ENCODE measurements at places on chromosomes 5 and 9.

DNA sequence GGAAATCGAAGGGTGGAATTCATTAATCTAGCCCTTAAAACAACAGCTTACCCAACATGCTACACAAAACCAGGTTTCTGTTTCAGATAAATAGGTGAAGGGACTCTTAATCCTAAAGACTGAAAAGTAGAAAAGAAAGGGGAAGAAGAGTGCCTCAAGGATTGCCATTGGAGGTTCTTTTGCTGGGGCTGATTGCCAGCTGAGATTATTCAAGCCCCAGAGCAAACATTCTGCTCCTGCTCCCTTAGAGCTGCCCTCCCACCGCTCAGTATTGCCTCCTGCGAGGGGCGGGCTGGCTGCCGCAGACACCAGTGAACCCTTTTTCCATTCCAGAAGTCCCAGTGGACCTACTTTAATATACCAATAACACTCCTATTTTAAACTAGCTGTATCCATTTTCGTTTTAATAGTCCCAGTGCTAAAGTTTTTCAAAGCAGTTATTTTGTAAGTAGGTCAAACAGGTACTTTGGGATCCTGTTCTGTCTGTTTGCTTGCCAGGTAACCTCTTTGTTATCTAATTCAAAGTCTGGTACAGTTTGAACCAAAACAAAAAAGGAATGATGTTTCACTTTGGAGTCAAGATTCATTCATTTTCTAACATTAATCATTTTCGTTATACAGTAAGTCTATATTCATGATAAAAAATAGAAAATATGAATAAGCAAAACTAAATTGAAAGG lies 38.6 kb downstream of the HMGCS1 start:
- DNase-seq = no peak

DNA sequence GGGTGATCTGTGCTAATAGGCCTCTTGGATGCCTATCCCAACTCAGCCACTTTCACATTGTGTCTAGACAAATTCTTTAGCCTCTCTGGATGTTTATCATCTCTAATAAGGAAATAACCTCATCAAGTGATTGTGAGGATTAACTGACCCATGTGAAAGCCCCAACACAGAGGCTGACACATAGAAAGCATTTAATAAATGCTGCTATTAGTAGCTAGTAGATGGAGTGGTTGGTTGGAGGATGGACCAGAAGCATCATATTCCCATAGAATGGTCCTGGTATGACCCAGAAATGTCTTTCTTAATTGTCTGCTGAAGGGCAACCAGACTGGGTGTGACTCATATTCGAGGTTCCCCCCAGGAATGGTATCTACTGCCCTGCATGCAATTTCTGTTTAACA lies 124.4 kb downstream of the PIK3R1 start:
- no peak for DNase-seq

- DNase-seq = no peak
Measured at GRCh38 chr5:84137541-84137940, 247.1 kb downstream of the EDIL3 start.

GRCh38 chr5:127079994-127080491 lies 6.7 kb upstream of the C5orf63 start:
- DNase-seq = no peak

GRCh38 chr5:73112359-73112758 lies 8.0 kb upstream of the TMEM171 start:
- DNase-seq = no peak

DNA sequence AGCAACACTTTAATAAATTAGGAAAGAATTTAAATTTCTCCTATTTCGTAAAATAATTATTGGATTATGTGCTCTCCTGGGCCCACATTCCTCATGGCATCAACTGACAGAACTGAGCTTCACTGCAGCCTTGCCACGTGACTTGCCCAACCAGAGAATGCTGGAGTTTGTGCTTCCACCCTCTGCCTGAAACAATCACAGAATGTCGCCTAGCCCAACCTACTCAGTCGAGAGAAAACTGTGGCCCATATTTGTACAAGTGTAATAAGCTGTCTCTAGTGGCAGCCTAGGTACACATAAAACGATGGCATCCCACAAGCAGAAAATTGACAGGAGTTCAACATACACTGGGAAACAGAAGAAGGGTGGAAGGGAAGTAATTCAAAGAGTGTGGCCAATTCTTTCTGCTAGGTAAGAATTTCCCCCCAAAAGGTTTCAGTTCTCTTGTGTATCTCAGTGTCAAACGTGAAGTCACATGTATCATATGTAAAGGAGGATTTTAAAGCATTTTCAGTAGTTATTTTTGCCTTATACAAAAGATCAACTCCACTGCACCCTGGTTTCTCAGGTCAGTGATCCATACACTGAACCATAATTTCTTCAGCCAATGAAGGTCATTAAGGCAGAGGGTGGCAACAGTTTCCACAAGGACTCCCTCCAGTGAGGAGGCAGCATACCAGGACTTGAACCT lies 41.7 kb downstream of the ZNF608 start:
- DNase-seq = no peak

DNA sequence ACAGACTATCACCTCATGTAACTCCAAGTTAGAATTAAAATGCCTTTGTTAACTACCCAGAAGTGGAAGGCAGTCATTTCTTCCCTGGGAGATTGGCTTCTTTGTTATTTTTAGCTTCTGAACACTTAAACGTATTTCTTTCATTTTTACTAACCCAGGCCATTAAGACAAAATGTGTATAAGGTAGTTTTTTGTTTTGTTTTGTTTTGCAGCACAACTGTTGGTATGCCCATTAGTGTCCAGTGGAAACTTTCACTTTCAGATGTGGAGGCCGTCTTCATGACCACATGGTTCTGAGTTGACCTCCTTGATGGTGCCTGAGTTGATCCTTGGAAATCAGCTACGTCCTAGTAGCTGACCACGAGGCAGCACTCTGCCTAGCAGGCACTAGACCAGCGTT lies 264.6 kb upstream of the ZNF608 start:
- DNase-seq = no peak

GRCh38 chr9:27344776-27345175 lies 47.8 kb upstream of the EQTN start:
- DNase-seq = no peak

GRCh38 chr9:111804636-111805035 lies 9.9 kb upstream of the SHOC1 start:
- DNase-seq = no peak

All from stimulated activated CD4-positive, alpha-beta T cell treated with anti-CD3 and anti-CD28 coated beads, Interleukin-12 subunit alpha, Interleukin-12 subunit beta, amount 100 ng/mL, for 24 hours (primary cell).